ENCODE measurements at places on chromosomes 5 and 9. TPM values are rescaled to one million over a fixed set of nuclear protein-coding genes. Genes with fewer than 3 reads are reported as not detected.

The GARIN3 gene
- 0.85 TPM for total RNA-seq

The KCNN2 gene
- total RNA-seq: not detected

The FOXD4 gene
- 0.24 TPM for total RNA-seq

The LCN15 gene
- total RNA-seq: not detected

The IL3 gene
- total RNA-seq: 9.0 TPM

The LMX1B gene
- total RNA-seq: not detected

The PCDHB3 gene
- not detected for total RNA-seq

The IFNA21 gene
- total RNA-seq: not detected
